ENCODE measurements at places on chromosomes 5 and 9.

- DNase-seq: no peak
Observed at GRCh38 chr9:81685763-81686613, 3.4 kb downstream of the TLE1 start.

DNA sequence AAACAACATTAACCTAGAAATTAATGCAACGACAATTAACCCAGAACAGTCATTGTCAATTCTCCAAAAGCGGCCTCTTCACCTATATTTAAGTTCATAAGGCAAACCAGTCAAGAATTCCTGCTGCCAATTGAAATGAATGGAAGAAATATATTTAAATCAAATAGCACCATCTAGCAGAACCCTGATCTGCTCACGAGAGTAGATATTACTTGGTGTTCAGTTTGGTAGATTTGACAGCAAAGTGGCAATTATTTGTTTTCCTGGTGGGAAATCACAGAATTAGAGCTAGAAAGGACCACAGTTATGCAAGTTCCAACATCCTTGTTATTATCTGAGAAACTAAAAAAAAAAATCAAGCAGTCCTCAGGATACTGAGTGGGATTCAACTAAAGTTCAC, 2.3 kb downstream of the SSBP2 start:
- no peak for DNase-seq

- no peak for DNase-seq
Observed at GRCh38 chr9:134150557-134151214, 13.7 kb downstream of the RNU6ATAC start.

DNA sequence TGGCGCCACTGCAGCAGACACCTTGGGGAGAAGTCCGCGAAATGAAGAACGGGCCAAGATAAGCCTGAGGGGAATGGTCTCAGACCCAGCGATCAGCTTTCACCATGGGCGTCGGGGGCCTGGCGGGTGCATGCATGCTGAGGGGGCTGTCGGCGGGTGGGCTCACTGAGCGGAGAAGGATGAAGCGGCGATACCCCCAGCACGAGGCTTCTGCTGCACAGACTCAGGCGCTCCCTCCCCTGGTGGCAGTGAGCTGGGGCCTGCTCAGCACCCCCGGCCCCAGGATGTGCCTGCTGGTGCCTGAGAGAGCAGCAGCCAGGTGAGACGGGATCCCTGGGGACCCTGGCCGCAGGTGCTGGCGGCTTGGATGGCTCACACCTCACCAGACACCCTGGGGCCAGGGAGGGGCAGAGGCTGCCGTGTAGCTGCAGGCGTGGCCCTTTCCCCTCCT, 31.2 kb downstream of the CEP72 start:
- DNase-seq: no peak
